ENCODE measurements at places on chromosomes 3 and 15. TPM values are rescaled to one million over a fixed set of nuclear protein-coding genes. Genes with fewer than 3 reads are reported as not detected.

Gene KCNAB1
- total RNA-seq = 5.2 TPM

Gene ADAMTSL3
- total RNA-seq = 0.77 TPM

Gene BFSP2
- not detected for total RNA-seq

Gene AGTR1
- total RNA-seq = not detected

Gene SLC24A1
- 8.6 TPM for total RNA-seq
